Gastroesophageal sphincter (tissue), 4 donors: ENCODE measurements at places on chromosomes 4 and X. TPM values are rescaled to one million over a fixed set of nuclear protein-coding genes. Genes with fewer than 3 reads are reported as not detected.

Gene CHST7
- total RNA-seq: 22.3 TPM

Gene CT45A3
- not detected for total RNA-seq

Gene SUV39H1
- total RNA-seq: 3.4 TPM

Gene CFI
- total RNA-seq: 6.8 TPM

Gene CD99L2
- 85.3 TPM for total RNA-seq

Gene RPL39
- total RNA-seq: 1,536 TPM

Gene TRPC3
- 0.50 TPM for total RNA-seq

Gene HDX
- total RNA-seq: 5.9 TPM

Gene MAP7D2
- 0.27 TPM for total RNA-seq

Gene FIP1L1
- 40.8 TPM for total RNA-seq

Gene SCD5
- 15.5 TPM for total RNA-seq
